AG09319 (cell line): ENCODE measurements at places on chromosomes 13 and 19.
A peak's percentile ranks its signal among the peaks of the same experiment; 100 is the strongest.

GRCh38 chr19:29837448-29837981 is 25.7 kb downstream of the CCNE1 start:
- DNase-seq = no peak

GRCh38 chr13:48318377-48318811 is 14.8 kb downstream of the RB1 start:
- DNase-seq = no peak

- no peak for DNase-seq
Measured at GRCh38 chr13:48436661-48437288, 23.9 kb upstream of the LPAR6 start.

DNA sequence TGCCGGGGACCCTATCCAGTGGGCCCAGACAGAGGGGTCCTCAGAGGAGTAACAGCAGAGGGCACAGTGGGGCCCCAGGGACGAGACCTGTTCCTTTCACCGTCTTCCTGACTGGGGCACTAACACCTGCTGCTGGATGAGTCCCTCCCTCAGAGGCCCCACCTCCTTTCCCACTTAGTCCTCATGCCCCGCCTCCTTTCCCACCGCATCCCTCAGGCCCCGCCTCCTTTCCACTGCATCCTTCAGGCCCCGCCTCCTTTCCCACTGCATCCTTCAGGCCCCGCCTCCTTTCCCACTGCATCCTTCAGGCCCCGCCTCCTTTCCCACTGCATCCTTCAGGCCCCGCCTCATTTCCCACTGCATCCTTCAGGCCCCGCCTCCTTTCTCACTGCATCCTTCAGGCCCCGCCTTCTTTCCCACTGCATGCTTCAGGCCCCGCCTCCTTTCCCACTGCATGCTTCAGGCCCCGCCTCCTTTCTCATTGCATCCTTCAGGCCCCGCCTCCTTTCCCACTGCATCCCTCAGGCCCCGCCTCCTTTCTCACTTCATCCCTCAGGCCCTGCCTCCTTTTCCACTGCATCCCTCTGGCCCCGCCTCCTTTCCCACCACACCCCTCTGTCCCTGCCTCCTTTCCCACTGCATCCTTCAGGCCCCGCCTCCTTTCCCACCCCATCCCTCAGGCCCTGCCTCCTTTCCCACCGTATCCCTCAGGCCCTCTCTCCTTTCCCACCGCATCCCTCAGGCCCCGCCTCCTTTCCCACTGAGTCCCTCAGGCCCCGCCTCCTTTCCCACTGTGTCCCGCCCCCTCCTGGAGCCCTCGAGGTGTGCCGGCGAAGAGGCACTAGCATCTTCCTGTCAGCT is 6.7 kb downstream of the SPPL2B start:
- no peak for DNase-seq

DNA sequence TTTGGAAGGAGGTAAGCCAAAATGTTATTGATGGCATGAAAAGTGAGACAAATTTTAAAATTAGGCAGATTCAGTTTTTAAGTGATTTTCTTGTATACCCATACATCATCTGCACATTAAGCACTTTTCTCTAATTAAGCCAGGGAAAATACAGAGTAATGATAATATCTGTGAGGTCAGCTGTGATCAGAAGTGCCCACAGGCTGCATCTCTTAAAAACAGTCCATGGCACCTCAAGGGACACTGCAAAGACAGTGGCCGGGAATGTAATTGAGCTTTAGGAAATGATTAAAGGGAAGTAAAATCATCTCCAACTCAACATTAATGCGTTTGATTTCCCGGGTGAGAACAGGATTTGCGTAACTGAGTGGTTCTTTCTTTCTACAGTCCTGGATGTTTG is 2.0 kb downstream of the COL4A1 start:
- no peak for DNase-seq

- no peak for DNase-seq
Measured at GRCh38 chr19:7934766-7935165, 8.7 kb downstream of the TIMM44 start.

- DNase-seq = no peak
Measured at GRCh38 chr13:53098455-53098854, 69.8 kb downstream of the OLFM4 start.

GRCh38 chr13:91101381-91101780 is 246.1 kb upstream of the MIR17HG start:
- DNase-seq = no peak

DNA sequence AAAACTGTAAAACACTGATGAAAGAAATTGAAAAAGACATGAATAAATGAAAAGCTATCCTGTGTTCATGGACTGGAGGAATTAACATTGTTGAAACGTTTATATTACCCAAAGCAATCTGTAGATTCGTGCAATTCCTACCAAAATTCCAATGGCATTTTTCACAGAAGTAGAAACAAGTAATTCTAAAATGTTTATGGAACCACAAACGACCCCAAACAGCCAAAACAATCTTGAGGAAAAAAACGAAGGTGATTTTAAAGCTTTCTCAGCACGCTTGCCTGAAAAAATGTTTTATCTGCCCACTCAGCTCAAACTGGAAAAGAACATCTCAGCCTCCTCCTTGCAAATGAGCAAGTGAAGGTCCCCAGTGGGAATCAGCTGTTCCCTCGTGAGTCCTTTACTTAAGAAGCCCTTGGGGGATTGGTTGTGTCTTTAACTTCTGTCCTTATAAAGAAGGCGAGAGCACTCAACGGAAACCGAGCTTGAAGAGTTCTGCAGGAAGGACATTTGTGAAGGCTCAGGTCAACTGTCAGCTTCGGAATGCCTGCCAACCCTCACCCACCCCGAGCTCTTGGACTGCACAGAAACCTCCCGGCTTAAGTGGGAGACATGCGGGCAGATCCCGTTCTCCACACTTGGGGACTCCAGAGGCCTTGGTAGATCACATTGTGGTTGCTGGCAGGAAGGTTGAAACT is 256.0 kb upstream of the IRS2 start:
- peak; percentile 45 for DNase-seq

- DNase-seq = no peak
Measured at GRCh38 chr19:30074096-30074495, 132.1 kb downstream of the URI1 start.

DNA sequence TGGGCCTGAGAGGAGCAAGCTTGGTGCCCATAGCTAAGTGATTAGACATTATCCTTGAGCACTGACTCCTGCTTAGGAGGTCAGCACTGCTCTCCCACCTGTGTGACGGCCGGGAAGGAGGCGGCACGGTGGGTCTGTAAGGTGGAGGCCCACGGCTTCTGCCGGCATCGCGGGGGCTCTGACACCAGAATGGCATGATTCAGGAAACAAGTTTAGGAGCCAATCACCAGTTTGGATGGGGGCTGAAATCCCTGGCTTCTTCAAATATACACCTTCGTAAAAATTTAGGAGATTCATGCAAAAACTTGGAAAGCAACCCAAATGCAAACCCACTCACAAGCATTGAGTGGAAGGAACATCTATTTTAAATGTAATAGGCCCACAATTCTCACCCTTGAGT is 307.3 kb upstream of the TSHZ3 start:
- DNase-seq = no peak

- DNase-seq = no peak
Measured at GRCh38 chr13:106533943-106534638, 1.4 kb downstream of the EFNB2 start.

GRCh38 chr13:26836626-26837025 is 76.0 kb upstream of the GPR12 start:
- no peak for DNase-seq
